ENCODE measurements at places on chromosomes 1 and 21.

GRCh38 chr1:152313970-152314369 is 11.1 kb downstream of the FLG start:
- no peak for DNase-seq

DNA sequence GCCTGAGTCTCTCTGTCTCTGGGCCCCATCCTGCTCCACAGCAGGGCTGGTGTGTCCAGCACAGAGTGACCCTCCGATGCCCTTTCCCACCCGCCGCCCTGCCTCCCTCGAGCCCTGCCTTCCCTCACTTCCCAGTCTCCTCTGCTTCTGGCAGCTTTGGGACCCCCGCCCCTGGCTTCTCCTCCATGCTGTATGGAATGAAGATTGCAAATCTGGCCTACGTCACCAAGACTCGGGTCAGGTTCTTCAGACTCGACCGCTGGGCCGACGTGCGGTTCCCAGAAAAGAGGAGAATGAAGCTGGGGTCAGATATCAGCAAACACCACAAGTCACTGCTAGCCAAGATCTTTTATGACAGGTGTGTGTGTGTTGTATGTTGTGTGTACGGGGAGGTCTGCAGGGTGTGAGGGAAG is 14.3 kb downstream of the MOV10 start:
- DNase-seq, result no peak

DNA sequence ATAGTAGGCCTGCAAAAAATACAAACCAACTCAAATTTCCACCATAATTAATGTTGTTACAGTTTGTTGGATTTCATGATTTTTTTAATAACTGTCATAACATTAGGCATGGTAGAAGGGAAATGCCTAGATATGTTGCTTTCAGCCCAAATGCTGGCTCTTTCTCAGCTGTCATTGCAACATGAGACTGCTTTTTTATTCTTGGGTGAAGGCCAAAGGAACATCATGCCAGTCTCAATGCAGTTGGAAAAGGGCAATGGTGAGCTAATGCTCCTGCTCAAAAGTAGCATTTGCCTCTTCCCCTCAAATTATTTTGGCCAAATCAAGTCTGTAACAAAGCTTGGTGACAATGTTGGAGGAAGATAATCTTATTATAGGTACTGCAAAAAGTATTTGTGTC is 877.7 kb upstream of the PRMT6 start:
- DNase-seq, result no peak

- no peak for DNase-seq
Measured at GRCh38 chr1:204216236-204216635, 2.4 kb upstream of the GOLT1A start.

- DNase-seq, result no peak
Measured at GRCh38 chr1:201754353-201754752, 74.6 kb upstream of the IPO9 start.

GRCh38 chr1:197195100-197195499 is 48.6 kb upstream of the ASPM start:
- DNase-seq, result no peak
